ENCODE measurements at places on chromosomes 5 and 9.

DNA sequence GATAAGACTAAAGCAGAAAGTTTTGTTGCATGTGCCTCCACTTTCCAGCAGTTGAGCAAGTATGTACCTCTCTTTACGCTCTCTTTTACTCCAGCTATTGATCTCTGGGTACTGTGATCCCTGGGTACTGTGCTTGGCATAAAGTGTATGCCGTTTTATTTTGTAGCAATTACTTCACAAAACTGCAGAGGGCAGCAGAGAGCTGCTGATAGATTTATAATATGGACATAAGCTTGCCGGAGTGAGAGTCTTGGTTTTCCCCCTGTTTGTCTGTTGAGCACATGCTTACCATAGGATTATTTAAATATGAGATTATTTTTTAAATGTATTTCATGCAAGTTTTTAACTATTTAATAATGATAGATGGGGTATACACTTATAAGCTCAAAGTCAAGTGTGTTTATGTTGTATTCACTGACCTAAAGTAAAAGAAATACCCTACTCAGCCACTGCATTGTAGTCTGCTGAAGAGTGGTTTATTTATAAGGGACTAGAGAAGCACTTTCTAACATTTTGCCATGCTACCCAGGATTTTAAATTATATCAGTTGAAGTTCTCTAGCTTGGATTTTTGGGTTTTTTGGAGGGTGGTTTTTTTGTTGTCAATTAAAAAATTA lies 13.0 kb downstream of the TTC1 start:
- peak; percentile 56 for DNase-seq

DNA sequence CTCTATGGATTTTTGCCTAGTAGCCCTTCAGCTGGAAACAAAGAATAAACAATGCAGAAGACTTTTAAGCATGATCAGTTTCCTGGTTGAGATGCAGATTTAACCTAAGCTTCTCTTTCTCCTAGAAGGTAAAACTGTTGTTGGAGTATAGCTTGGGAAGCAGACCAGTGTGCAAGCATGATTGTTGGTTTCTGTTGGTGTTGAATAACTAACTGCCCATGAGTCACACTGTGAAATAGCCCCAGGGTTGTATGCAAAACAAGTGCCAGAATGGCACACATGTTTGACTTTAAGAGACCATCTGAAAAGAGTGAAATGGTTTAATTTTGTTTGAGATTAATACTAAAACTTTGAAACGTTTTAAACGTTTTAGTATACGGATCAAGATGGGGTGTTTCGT lies 227.1 kb downstream of the ARHGEF28 start:
- no peak for DNase-seq

GRCh38 chr9:126303488-126303887 lies 23.1 kb upstream of the MVB12B start:
- no peak for DNase-seq

- DNase-seq: no peak
Observed at GRCh38 chr9:35930989-35931388, 21.7 kb downstream of the SPAAR start.

- DNase-seq: no peak
Observed at GRCh38 chr9:69696802-69697201, 24.6 kb upstream of the APBA1 start.
